ENCODE measurements at places on chromosomes 11 and 22.

GRCh38 chr11:77071671-77072605 is 5.2 kb downstream of the CAPN5 start:
- DNase-seq: no peak

GRCh38 chr11:77630157-77630710 is 7.4 kb downstream of the CLNS1A start:
- DNase-seq: no peak

- no peak for DNase-seq
These were observed 21.9 kb upstream of the EIF3D start for GRCh38 chr22:36550701-36551495.

DNA sequence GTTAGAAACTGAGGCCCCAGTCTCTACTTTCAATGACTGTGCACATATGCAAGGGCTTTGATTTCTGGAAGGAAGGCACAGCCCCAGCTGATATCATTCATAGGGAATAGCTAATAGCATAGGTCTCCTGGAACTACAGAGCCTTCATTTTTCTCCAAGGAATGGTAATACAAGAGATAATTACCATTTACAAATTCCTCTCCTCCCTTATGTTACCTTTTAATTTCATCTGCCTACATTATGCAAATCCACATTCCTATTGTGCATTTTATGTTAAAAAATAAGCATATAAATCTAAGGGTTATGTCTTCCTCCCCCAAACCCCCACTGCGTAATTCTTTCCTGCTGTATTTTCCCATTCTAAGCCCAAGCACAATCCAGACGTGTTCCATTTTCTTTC is 94.9 kb downstream of the AMBRA1 start:
- no peak for DNase-seq
